DMS79 (cell line): ENCODE measurements at places on chromosomes 11 and 22.

- DNase-seq = no peak
Measured at GRCh38 chr11:18615628-18616392, 16.2 kb downstream of the MISFA start.

DNA sequence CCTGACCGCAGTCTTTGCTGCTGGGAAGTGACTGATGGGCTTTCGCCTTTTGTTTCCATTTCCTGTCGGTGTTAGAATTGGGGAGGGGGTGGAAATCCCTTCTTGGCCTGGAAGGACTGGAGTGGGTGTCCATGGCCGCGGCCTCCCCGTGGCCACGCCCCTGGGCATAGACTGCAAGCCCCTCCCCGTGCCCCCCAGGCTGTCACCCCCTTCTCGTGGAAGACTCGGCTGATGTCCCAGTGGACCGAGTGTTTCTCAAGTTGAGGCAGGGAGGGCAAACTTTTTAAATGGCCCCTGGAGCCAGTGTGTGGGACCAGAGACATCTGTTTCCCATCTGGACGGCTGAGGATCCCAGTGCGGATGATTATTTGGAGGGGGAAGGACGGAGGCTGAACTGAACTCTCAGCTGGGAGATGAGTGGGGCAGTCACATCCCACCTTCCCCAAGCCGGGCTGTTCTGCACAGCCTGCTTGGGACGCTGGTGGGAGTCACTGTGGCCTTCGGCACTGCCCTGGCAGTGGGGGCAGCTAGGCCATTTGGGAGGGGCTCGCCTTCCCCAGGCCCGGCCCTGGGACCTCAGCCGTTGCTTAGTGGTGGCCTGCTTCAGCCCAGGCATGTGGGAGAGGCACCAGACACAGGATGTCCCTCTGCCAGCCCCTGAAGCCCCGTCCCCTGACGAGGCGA lies 1.6 kb downstream of the CD81 start:
- DNase-seq = no peak

DNA sequence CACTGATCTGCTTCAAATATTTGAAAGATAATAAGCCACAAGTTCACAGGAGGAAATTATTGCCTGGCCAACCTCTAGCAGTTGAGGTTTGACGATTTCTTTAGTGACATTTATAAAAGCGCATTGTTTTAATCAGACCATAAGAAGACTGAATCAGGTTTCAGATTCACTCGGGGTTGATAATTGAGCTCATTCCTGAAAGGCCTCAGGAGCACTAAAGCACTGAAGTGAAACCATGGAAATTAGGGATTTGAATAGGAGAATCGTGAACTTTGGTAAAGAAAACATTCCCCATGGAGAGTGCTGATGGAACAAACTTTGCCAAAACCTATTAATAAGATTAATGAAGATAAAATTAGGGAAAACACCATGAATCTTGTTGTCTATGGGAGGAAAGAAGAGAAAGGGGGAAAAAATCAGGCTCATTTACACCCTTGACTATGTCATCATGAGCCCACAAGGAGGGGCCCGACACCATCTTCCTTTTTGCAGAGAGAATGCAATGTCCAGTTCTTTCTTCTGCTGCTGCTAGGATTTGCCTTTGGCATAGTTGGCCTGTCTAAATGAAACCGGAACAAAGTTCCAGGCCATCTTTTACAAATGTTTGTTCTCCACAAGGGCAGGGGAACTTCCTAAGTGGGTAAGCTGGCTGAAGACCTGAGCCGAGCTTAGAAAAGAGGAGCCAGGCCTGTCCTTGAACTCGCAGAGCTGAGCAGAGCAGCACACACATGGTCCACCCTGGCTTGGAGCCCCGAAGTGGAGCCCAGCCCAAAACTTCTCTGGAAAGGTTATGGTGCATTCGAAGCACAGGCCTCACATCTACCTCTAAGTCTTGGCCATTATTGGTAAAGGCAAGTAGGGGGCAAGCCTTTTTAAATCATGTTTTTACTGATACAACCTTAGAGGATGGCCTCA lies 56.1 kb upstream of the EIF3M start:
- DNase-seq = no peak

- no peak for DNase-seq
Measured at GRCh38 chr11:99571094-99571493, 550.3 kb downstream of the CNTN5 start.

DNA sequence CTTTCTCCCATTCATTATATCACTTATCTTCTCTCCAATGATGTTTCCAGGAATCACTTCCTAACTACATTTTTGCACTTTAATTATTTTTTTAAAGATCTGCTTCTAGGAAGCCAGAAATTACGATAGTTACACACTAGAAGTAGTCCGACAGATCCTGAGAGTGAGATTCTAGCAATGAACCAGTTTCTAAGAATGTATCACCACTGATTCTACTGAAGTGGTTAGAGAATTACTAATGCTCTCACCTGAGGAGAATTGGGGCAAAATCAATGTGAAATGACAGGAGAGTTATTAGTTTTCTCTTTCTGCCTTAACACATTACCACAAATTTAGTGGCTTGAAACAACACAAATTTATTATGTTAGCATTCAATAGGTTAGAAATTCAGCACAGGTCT lies 241.2 kb downstream of the CASP12 start:
- no peak for DNase-seq

DNA sequence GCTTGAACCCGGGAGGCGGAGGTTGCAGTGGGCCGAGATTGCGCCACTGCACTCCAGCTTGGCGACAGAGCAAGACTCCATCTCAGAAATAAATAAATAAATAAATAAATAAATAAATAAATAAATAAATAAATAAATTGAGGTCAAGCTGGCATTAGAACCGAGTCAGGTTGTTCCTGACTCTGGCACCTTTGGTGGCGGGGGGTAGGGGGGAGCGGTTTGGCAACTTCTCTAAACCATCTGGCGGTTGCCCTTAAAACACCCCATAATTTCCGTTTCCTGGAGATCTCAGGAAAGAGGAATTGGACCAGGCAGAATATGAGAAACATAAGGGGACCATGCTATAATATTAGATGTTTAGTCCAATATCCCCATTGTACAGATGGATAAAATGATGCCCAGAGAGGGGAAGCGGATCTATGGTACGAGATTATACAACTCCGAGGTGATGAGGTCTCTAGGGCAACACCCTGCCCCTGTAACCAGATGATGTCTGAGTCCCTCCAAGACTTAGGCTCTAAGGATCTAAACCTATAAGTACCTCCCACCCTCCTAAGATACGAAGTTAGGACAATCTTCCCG lies 785 bp downstream of the CLPB start:
- DNase-seq = no peak

DNA sequence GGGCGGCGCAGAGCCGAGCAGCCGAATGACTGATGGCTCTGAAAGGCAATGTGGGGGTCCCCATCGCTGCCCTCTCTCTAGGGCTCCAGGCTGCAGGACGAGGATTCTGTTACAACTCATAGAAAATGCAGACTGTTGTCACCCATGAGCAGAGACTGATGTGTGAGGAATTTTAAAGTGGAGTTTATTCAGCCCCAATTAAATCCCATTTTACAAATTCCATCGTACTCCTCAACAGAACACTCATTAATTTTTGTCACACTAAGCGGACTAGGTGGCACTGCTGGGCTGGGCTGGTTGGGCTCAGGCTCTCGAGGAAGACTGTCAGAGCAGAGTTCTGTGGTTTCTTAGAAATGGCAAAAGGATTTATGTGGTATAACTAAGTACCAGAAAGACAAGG lies 102.6 kb upstream of the SPON1 start:
- no peak for DNase-seq

DNA sequence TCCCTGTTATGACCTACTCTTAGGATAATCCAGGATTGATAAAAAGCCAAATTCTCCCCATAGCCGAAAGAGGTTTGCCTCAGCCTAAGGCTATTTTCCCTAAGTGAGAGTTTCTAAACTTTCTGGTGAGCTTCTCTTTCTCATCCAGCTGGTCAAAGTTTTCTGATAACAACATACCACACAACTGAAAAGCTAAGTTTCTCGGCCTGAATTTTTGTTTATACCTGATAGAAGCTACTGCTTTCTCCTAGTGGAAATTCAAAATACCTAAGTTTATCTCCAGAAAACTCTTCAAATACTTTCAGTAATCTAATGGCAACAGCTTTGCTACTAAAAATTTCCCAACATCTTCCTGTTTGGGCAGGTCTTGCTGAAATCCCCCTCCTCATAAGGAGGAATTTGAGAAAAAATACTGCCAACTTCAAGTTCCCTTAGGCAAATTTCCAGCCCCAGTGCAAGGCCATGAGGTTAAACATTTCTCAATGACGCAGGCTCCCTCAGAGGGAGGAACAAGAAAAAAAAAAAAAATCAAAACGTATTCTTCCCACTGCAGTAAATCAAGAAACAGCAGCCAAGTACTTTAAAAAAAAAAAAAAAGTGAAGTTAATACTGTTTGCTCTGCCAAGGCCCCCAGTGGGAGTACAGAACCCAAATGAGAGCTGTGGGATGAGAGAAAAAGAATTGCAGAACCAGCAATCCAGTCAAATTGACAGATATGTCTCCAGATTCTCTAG lies 127.0 kb downstream of the MRTFA start:
- no peak for DNase-seq

DNA sequence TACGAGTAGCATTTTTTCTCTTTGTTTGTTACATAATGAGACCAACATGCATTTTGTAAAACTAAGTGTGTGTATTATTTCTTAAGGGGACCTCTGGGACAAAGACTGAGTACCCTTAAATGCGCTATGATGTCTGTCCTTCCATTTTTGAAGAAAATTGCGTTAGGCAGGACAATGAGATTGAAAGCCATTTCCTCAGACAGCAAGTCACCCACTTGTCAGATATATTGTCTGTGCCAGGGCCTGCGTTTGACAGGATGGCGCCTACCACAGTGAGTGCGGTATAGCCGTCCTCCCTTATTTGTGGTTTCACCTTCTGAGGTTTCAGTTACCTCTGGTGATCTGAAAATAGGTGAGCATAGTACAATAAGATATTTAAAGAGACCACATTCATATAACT lies 2.2 kb downstream of the AP2A2 start:
- no peak for DNase-seq

DNA sequence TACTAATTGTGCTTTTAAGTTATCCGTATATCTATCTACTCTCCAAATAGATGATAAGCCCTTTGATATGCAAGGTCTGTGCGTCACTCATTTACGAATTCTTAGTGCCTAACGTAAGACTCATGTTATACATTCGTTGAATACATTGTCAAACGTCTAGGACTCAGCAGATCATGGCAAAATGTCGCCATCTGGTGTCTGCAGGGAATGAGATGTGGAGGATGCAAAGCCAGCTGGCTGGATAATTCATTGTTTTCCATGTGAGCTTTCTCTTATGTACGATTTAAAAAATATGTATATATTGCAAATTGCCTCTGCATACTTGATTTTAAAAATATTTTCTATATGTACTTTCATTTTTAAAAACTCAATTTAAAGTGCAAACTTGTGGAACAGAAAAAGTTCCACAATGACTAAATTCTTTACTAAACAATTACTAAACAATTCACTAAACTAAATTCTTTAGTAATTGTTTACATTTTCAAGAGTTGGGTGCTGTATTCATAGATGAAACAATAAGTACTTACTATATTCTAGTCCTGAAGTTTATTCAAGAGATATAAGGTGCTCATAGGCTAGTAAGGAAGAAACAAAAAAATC lies 33.8 kb downstream of the ZNF202 start:
- DNase-seq = peak; percentile 35

DNA sequence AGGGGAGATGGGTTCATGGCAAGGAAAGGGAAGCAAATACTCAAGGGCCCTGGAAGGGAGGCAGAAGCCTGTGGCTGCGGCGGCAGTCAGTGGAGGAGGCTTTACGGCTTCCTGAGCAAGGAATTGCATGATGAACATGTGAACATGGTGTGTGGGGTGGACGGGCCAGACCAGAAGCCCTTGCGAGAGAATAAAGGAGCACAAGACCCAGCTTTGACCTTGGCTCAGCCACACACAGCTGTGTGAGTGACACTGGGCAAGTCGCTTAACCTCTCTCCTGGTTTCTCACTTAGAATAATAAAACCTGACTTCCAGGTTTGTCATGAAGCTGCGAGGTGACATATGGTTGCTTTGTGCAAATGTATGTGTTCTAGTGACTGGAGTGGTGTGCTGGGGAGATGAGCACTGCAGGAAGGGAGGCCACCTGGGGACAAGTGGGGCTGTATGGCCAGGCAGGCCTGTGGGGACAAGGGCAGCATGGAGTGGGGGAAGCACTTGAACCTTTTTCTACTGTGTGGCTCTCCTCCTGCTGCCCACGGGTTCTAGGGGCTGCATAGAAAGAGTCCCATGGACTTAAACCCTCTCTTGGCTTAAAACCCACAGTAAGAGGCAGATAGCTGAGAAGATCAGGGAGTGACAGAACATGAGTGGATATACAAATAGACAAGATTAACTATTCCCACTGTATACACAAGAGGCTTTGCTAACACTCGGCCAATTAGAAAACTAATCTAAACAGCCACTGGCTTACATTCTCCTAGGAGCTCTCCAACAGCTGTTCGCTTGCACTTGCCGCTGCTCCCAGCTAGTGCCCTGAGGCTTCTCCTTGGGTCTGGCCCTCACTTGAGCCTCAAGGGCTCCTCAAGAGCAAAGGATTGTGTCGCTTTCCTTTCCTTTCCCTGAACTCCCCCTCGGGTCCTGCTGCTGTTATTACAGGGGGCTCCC lies 67.3 kb upstream of the CDON start:
- peak; percentile 95 for DNase-seq

DNA sequence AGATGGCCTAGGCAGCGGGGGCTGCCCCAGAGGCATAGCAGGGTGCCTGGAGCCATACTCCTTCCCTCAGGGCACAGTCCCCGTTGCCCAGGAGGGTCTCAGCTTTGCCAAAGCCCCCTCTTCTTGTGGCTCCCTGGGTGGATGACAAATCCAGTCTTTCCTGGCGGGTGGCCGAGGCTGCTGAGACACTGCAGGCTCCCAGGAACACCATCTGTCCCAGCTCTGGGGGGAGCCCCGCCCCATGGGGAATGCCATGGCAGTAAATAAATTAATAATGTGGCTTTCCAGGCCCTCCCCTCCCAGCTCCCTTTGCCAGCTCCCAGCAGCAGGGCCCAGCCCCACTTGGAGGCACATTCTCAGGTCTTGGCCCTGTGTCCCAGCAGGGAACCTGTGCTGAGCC lies 45.0 kb downstream of the PDE2A start:
- no peak for DNase-seq

GRCh38 chr11:96472085-96472484 lies 82.3 kb downstream of the JRKL start:
- no peak for DNase-seq

DNA sequence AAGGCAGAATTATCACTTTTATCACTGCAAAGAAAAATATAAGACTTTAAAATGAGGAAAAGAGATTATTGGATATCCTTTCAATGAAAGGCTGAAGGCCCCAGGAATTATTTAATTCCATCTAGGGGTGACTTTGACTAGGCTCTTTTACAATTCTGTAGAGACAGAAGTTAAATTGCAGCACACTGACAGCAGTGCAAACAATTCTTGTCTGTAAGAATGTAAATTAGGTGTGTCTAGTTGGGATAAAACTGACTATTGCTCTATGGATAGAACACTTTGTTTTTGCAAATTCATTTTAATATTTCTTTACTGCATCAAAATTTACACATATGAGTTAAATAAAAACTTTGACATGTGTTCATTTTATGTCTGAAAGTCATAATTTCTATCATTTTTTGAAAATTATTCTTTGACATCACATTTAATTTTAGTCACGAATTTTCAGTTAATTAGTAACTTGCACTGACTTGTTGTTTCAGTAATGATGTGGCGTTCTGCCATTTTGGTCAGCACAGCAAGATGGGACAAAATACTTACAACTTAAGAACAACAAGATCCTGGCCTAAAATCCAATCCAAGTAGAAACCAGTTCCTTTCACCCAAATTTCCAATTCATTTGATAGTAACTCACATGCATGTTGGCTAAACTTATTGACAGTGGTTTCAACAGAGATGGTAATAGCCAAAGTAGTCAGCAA lies 75.1 kb downstream of the SLC36A4 start:
- no peak for DNase-seq

- peak; percentile 95 for DNase-seq
Measured at GRCh38 chr11:119491753-119492510, 69.0 kb upstream of the THY1 start.
